ENCODE measurements at places on chromosomes 4 and X.

DNA sequence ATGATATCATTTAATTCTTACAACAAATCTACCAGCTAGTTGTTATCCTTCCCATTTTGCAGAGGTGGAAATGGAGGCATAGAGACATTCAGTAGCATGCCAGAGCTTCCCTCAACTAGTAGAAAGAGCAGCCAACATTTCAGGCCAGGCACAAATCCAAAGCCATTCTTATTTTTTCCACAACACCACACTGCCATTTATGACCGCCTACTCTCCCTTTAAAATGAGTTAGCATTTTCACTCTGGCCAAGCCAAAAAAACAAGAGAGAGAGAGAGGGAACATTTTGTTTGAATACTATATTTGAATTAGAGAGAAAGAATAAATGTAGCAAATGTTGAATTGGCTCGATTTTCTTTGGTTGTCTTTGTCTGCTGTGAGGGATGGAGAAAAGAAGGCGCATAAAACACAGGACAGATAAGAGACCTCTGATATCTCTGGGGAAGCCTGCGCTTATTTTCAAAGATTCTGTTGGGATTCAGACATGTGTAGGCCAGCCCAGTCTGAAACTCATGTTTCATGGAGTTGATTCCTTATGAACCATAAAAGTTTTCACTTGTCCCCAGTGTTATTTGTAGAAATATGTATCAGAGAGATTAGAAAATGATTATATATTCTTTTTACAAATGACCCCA is 265.7 kb downstream of the RAB28 start:
- no peak for DNase-seq

DNA sequence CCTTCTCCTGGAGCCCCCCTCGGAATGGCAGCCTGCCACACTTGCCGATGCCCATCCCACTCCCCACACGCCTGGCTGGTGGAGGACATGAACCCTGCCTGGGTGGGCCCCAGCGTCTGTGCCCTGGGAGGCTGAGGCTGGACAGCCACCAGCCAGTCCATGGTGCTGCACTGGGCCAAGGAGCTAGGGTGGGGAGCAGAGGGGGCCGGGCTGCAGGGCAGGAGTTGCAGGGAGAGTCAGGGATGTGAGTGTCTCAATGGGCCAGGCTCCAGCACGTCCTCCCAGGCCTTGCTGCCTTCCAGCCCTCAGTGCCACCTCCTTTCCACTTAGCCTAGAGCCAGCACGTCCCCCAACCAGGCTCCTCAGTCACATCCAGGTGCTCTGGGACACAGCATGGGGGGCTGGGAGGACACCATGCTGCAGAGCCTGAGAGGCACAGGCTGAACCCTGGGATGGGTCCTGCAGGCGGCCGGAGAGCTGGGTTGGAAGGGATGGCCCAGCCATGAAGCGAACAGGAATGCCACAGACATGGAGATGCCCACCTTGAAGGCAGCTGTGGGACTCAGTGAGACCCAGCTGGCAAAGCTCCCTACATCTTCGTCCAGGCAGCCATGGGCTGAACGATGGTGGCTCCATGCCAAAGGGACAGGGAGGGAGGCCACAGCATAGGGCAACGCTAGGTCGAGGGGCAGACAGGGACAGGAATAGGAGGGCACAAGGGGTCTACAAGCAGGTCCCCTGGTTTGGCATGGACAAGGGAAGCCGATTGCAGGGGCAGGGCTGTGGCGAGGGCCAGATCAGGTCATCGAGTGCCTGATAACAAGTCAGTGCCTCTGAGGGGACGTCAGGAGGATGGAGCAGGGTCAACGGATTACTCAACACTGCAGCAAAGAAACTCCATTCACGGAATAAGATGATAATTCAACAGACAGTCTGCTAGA is 30.1 kb upstream of the MXD4 start:
- DNase-seq, result no peak

GRCh38 chr4:53545273-53545672 is 46.0 kb downstream of the LNX1 start:
- DNase-seq, result no peak

DNA sequence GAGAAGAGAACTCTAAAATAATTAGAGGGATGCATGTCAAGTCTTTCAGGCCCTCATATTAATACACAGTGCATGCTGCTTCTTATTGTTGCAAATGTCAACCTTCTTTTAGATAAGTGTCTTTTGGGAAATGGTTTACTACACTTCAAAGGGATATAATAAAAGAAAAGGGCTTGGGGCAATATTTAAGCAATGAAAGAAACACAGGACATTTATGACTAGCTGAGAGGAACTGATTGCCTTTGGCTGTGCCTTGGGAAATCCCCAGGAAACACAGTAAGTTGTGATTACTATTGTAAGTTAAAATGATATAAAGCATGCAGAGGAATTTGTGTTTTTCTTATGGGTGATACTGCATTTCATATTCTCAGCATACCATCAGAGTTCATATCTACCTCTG is 1036.2 kb upstream of the GRID2 start:
- DNase-seq, result no peak

DNA sequence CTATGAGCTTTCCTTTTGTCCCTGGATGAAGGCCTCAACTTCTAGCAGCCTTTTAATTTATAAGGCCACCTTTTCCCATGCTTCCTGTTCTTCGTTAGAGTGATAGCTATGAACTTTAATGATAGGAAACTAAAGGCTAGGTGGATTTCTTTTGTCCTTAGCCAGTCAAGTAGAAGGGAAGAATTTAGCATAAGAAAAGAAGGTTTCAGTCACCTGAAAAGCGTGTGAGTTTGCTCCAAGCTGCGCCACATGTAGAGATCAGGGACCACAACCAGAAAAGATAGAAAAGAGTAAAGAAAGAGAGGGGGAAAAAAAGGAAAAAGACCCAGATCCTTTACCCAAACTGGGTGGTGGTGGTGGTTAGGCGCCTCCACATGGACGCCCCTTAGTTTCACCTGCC is 28.6 kb downstream of the LUZP4 start:
- no peak for DNase-seq

- no peak for DNase-seq
Observed at GRCh38 chr4:155624478-155624877, 42.2 kb upstream of the GUCY1A1 start.

DNA sequence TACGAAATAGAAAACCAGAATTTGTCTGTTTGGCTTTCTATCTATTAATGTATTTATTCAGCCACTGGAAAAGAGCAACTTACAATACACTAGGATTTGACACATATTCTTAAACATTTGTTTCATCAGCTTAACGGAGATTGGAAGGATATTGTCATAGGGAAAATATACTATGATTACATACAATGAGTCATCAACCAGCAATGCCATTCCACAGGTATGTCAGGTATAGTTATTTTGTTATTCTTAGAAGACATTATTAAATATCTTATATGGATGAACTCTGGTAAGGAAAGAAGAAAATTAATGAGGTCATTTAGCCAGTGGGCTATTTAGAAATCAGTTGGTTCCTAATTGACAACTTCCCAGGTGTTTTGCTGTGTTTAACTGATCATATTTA is 926.6 kb downstream of the STIM2 start:
- DNase-seq, result no peak

DNA sequence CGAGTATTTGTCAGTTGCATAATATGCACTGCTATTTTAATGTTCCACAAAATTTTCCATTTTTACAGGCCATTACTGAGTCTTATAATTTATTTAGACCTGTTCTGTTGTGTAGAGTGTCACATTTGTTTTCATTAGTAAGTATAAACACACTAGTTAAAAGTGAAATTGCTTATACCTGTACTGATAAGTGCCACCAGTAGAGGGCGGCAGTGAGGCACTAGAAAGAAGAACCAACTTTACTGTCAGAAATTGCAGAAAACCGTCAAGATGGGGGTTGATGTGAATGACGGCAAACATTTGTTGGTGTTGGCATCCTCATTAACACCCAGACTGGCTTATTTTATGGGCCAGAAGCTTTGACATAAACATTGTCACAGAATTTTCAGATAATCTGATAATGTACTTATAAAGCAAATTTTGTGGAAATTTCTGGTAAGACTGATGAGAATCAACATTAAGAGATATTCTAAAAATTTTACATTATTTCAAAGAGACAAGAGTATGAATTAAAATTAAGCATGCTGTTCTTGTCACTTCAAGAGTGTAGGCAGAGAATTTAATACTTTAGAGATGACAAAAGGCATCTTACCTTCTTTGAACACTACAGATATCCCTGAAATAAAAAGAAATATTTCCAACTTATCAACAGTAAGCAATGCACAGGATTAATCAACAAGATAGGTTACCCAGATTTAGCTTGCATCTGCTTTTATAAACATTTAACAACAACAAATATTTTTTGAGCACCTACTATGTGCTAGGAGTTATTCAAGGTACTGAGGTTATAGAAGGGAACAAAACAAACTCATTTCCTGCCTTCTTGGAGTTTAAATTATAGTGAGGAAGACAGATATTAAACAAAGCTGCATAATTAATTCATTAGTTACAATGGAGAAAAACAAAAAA is 24.9 kb downstream of the ALPK1 start:
- peak; percentile 78 for DNase-seq

DNA sequence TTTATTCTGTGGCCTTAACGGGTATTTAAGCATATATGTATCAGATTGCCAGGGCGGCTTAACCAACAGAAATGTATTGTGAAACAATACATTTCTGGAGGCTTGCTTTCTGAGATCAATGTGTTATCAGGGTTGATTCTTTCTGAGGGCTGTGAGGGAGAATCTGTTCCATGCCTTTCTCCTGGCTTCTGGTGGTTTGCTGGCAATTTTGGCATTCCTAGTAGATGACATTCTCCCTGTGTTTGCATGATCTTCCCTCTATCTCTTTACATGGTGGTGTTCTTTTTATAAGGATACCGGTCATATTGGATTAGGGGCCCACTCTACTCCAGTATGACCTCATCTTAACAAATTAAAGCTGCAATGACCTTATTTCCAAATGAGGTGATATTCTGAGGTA is 16.9 kb upstream of the CEP135 start:
- no peak for DNase-seq

GRCh38 chr4:113409181-113409580 is 352.4 kb downstream of the CAMK2D start:
- DNase-seq, result no peak

DNA sequence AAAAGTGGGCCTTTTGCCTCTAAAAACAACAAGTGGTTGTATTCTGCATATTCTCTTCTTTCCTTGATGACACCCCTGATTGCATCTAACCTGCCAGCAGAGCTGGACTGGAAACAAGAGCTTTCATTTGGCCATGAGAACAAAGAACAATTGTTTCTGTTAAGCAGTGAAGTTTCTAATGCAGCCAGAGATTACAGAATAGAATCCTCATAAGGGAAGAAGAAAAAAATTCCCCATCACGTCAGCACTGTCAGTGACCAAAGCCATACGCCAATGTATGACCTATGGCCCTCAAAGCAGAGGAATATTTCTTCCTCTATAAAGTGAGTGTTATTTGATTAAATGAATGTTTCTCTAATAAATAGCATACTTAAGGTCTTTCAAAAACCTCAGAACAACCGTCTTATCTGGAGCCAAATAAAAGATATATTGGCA is 529.1 kb upstream of the INTU start:
- DNase-seq, result no peak

GRCh38 chr4:155748039-155748438 is 10.8 kb upstream of the GUCY1B1 start:
- no peak for DNase-seq

GRCh38 chr4:94011190-94011589 is 182.6 kb downstream of the ATOH1 start:
- no peak for DNase-seq

- no peak for DNase-seq
Observed at GRCh38 chr4:13588954-13589353, 38.6 kb downstream of the BOD1L1 start.

DNA sequence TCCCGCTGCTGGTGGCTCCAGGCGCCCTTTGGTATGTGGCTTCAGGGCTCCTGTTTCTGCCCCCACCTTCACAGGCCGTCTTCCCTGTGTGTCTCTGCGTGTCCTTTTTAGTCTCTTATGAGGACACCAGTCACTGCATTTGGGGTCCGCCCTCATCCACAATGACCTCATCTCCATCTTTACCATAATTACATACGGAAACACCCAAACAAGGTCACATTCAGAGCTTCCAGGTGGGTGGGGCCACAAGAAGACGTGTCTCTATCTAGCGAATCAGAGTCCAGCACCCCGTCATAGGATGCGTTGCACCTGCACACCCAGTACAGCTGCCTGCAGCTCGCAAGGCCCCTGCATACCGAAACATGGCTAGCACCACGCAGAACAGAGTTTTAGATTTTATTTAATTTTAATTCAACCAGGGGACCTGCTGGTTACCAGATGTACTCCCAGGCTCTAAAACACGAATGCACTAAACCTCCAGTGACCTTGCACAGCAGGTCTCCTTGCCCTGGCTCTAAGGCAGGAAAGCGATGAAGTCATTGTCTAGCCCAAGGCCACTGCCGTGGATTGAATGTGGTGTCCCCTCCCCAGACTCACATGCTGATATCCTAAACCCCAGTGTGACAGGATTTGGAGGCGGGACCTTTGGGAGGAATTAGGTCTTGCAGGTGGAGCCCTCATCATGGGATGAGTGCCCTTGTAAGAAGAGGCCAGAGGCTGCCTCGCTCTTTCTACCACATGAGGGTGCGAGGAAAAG is 30.3 kb downstream of the ABLIM2 start:
- no peak for DNase-seq

GRCh38 chrX:127578395-127578794 is 473.8 kb downstream of the ACTRT1 start:
- no peak for DNase-seq

DNA sequence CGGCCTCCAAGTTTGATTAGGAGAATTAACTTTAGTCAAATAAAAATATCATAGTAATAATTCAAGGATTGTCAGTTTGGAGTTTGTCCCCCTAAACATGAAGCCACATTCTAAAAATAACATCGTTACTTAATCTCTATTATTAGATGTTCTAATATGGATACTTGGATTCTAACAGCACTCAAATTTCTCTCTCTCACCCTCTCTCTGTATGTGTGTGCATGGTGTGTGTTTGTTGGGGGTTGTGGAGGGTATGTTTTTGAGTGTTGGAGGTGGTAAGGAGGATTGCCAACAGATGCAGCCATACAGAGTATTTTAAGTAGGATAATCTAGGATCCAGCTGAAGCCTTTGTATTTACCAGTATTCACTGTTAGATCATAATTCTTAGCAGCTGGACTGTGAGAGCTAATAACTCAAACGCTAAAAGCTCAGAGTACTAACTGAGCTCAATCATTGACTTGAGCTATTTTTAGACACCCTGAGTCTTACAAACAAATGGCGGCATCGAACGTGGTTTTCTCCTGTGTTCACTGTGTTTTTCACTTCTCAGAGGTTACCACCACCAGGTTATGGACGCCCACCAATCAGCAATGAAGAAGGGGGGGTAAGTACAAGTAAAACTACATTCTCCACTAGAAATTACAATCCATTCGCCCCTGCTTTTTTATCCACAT is 8.8 kb downstream of the ENAM start:
- no peak for DNase-seq
